IMR-90 (cell line): ENCODE measurements at places on chromosomes 2 and 18.

GRCh38 chr2:36266536-36267121 is 88.9 kb upstream of the CRIM1 start:
- DNase-seq: no peak

- DNase-seq: no peak
These were observed 34.0 kb downstream of the CASP10 start for GRCh38 chr2:201216918-201217317.

GRCh38 chr2:84808279-84808678 is 72.6 kb downstream of the TRABD2A start:
- DNase-seq: peak; percentile 4

DNA sequence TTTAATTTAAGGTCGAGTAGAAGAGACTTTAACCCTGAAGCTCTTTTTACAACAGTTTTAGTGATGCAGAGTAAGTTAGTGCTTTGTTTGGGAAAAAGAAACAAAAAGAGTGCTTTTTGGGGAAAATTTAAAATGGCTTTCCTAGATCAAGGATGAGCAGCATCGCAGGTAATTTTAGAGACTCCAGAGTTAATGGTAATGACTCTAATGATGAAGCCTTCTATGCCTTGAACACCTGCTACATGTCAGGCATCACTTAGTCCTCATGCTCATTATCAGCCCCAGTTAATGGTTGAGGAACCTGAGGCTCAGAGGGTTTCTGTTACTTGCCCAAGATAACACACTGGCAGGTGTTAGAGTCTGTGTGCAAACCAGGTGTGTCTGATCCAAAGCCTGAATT is 167.8 kb downstream of the ACOXL start:
- DNase-seq: no peak

GRCh38 chr2:183892315-183892941 is 705.9 kb upstream of the ZNF804A start:
- no peak for DNase-seq

- no peak for DNase-seq
These were observed 47.9 kb downstream of the RIT2 start for GRCh38 chr18:43067570-43067969.

DNA sequence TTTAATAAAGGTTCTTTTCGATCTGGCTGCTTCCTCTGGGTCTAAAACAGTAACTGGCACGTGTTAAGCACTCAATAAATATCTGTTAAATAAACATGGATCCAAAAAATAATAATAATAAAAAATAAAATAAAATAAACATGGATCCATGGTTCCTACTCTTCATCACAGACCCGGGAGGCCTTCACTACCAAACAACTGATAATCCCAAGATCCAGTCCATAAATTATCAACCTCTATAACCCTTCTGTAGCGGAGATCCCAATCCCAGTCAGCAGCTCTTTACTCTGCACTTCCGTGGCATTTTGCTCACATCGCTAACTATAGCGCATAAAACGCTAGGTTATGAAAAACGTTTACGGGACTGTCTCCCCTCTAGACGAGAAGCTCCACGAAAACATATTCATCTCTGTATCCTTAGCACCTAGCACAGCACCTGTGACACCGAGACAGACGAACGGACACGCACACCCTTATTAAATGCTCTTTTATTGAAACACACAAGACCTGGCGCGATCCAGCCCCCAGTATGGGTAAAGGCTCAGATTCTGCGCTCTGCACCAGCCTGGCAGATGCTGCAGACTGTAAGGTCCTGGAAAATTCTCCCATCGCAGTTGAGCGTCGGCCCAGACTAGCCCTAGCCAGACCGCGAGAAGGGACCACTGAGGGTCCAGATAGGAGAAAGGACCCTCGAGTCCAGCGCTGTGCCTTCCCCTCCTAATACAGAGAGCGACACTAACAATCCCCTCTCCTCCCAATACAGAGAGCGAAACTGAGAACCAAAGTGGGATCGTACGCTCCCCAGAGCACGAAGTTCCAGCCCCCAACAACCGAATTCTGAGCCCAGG is 770 bp downstream of the NBAS start:
- DNase-seq: peak; percentile 27

- peak; percentile 15 for DNase-seq
These were observed 41.5 kb downstream of the SLC38A11 start for GRCh38 chr2:164913640-164914350.
